ENCODE measurements at places on chromosomes 16 and 17.

DNA sequence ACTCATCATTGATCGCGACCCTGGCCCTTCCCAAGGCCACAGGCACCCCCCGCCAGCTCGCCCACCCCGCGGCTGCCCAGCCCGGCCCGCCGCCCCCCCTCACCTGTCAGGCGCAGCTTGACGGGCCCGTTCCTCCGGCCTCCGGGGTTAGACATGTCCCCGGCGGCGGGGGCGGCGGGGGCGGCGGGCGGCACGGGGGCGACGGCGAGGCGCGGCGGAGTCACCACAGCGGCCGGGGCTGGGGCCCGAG lies 456 bp downstream of the SMURF2 start:
- peak overlapping the region; percentile 84 for H3K4me3 ChIP-seq
- peak; percentile 51 for DNase-seq
- peak overlapping the region; percentile 92 for H3K27ac ChIP-seq
- no peaks in the 10 kb centered on the region for H3K27me3 ChIP-seq

GRCh38 chr17:7225711-7226331 lies 6.1 kb downstream of the ACADVL start:
- no peak overlapping the region for H3K27ac ChIP-seq
- peaks cover 50% of the 10 kb centered on the region for H3K36me3 ChIP-seq
- H3K4me3 ChIP-seq, result no peak overlapping the region

- no peaks in the 10 kb centered on the region for H3K4me1 ChIP-seq
- DNase-seq, result no peak
- H3K4me3 ChIP-seq, result no peak overlapping the region
- H3K36me3 ChIP-seq, result no peaks in the 10 kb centered on the region
- no peaks in the 10 kb centered on the region for H3K27me3 ChIP-seq
Observed at GRCh38 chr16:82181461-82182185, 11.6 kb upstream of the MPHOSPH6 start.

DNA sequence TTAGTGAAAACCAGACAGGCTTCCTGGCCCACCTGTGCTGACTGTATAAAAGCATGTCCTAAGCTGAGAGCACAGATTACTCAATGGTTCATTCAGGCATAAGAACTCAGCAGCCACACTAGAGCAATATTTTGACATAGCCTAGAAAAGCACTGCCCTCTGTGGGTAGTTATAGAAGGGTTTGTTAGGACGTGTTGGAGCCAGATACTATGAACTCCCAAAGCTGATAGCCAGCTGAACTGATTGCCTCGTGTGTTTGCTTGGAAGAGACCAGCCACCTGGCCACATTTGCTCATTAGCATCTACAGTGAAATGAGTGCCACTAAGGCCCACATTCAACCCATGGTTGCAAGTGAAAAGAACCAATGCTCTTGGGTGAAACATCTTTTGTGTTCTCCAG lies 30.8 kb upstream of the ABCA5 start:
- H3K4me1 ChIP-seq, result no peaks in the 10 kb centered on the region
- H3K36me3 ChIP-seq, result no peaks in the 10 kb centered on the region
- H3K4me3 ChIP-seq, result no peak overlapping the region
- peaks cover 1% of the 10 kb centered on the region for H3K27me3 ChIP-seq
- DNase-seq, result no peak

GRCh38 chr17:81899514-81900166 lies 2.4 kb upstream of the NPB start:
- H3K27ac ChIP-seq, result no peak overlapping the region
- H3K27me3 ChIP-seq, result no peaks in the 10 kb centered on the region
- peaks cover 5% of the 10 kb centered on the region for H3K4me1 ChIP-seq
- peaks cover 59% of the 10 kb centered on the region for H3K36me3 ChIP-seq
- H3K4me3 ChIP-seq, result no peak overlapping the region

- H3K4me3 ChIP-seq, result no peak overlapping the region
- no peak for DNase-seq
- H3K27ac ChIP-seq, result no peak overlapping the region
- no peaks in the 10 kb centered on the region for H3K27me3 ChIP-seq
Observed at GRCh38 chr16:27636453-27637240, 86.7 kb downstream of the KATNIP start.

GRCh38 chr17:40461732-40462342 lies 18.6 kb downstream of the IGFBP4 start:
- peaks cover 44% of the 10 kb centered on the region for H3K4me1 ChIP-seq
- no peak overlapping the region for H3K4me3 ChIP-seq
- H3K27me3 ChIP-seq, result no peaks in the 10 kb centered on the region
